ENCODE measurements at places on chromosomes 7 and 10.

DNA sequence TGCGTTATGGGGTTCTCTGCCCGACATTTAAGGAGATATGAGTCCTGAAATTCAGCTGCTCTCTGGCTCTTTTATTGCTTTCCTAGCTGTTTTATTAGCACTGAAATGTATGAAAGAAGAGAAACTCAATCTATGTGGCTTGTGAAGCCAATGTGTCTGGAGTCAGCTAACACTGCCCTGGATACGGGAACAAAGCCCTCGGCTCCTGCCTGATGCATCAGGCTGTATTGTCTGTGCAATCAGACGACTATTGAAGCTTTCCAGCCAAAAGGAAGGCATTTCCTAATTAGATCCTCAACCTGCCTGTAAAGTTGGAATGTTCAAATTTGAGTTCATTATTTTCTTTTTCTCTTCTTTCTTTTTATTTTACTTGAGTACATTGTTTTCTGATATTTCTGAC is 22.0 kb upstream of the TM9SF3 start:
- no peak for DNase-seq

DNA sequence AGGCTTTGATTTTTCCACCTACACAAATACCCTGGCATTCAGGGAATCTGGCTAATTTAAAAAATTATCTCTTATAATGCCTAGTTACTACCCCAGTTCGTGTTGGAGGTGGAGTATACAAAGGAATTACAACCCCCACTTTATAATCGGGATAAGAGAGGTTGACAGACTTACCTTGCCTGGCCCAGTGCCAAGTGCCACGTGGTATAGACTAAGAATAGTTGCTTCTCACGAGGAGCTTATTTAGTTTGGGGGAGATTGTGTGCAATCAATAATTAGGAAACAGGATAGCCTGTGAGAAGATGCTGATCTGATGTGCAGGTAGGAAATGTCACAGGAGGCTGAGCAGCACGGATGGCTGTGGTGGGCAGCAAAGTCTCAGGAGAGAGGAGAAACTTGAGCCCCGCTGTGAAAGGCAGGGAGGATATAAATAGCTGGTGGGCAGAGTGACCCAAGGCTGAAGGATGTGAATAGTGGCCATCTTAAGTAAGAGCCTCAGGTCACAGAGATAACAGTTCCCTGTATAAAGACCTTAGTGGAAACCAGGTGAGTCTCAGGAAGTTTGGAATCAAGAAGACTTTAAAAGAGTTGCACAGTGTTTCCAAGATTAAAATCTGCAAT is 11.3 kb upstream of the ATXN7L1 start:
- no peak for DNase-seq

DNA sequence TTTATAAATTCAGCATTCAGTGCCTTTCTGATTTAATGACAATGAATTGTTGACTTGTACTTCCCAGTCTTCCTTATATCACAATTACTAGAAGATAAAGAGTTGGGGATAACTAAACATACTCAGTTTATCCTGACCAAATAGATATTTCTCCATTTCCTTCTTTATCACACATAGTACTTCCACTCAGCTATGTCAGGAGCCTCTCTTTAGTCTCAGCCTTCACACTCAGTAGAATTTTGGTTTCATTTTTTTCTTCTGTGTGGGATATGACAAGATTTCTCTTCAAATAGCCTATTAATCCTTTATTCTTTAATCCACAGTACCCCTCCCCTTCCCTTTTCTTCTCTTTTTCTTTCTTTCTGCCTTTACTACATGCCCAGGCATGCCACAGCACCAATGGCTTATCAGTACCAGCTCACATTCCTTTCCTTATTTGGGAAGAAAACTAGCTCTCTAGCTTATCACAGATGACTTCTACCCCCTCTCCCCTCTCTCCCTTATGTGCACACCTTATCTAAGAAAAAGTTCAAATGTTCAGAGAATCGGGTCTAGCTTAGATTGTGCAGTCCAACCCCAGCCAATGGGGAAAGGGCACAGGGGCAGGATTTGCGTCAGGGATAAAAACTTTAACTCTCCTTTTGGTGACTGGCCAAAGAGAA is 109.0 kb downstream of the PHF14 start:
- DNase-seq: no peak

GRCh38 chr7:20122073-20122472 is 95.1 kb downstream of the MACC1 start:
- no peak for DNase-seq

- DNase-seq: no peak
These were observed 35.5 kb upstream of the WAPL start for GRCh38 chr10:86556933-86557649.

DNA sequence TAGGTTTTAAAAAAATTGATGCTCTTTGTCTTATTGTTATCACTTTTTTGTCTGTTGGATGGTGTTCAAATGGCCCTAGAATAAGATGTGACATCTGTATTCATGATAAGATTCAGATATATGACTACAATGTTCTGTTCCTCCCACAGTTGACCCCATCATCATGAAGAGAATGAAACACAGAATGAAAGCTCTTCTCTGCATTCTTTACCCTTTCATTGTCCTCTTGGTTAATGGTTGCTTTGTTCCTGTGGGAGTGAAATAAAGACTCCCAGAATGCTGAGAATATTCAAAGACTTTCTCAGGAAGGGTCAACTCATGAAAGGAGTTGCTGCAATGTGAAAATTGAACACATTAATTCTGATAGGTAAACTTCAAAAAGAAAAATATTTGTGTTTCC is 1015.8 kb downstream of the SORCS3 start:
- no peak for DNase-seq

DNA sequence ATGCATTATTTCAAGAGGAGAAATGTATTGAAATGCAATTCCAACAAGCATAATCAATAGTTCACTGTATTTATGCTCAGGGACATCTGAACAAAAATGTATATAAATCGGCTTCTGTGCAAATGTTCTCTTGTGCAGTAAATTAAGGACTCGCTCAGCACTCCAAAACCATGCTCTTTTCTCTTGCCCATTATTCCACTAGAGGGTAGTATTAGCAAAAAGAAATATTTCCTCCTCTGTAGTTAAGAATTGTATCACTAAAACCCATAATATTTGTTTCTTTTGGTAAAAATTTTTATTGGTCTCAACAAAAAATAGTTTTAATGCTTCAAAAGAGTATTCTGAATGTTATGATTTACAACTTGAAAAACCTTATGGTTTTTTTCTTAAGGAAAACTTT is 803.1 kb downstream of the PCDH15 start:
- DNase-seq: no peak

Data from WTC11 (cell line).